ENCODE measurements at places on chromosomes 7 and 10.
A peak's percentile ranks its signal among the peaks of the same experiment; 100 is the strongest.

- DNase-seq = no peak
Observed at GRCh38 chr10:97416565-97416964, 9.4 kb upstream of the PGAM1 start.

DNA sequence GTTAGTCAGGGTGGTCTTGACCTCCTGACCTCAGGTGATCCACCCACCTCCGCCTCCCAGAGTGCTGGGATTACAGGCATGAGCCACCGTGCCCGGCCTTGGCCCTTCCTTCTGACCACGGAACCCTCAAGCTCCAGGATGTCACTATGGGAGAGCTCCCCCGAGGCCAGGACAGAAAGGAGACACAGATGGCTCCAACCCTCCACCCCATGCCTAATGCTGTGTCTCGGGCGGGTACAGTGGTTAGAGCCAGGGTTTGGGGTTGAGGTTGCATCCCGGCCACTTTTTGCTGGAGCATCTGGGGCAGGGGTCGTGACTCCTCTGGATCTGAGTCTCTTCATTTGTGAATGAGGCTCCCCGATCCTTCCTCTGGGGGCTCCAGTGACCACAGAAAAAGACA is 8.1 kb downstream of the MYL10 start:
- DNase-seq = peak; percentile 8

GRCh38 chr10:92734301-92734700 is 44.5 kb downstream of the HHEX start:
- no peak for DNase-seq

DNA sequence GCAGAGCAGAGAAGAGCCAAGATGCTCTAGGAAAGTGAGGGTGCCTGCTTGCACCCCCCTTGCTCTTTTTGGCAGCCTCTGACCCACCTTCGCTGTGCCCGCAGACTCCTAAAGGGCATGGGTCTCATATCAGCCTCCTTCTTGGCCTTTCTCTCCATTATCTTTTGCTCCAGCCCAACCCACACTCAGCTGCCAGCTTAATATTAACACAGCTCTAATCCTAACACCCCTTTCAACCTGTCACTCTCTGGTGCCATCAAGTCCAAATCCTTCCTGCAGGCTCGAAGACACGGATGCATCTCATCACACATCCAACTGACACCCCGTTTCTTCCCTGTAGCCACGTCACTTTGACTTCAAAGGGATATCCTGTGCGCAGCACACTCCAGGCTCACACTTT is 171.6 kb upstream of the AUTS2 start:
- no peak for DNase-seq

DNA sequence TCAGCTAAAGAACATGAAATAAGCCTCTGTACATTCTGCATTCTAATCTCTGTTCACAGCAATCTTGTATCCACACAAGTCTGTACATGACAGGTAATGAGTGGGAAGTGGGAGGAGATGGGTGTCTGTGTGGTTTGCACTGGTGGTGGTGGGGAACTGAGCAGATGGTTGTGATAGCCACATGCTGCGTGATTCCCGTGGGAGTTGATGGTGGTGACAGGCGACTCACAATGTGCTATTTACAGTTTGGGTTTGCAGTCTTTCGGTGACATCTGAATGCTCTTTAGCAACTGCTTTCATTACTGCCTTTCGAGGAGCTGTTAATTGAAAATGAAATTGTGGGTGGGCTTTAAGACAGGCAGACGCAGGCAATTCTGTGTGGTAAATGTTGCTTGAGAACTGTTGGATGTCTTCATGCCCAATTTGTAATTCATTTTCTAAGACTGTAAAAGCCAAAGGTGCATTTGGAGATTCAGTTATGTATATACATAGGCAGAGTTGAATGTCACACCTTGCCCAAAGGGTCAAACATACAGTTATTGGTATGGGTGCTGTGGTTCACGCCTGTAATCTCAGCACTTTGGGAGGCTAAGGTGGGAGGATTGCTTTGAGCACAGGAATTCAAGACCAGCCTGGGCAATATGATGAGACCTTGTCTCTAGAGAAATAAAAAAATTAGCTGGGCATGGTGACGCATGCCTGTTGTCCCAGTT is 308.2 kb downstream of the AUTS2 start:
- no peak for DNase-seq
